CD4-positive, alpha-beta T cell treated with Interleukin-4 for 4 hours (primary cell): ENCODE measurements at places on chromosomes 5 and 9.
A peak's percentile ranks its signal among the peaks of the same experiment; 100 is the strongest.

GRCh38 chr9:77807281-77807683 lies 159.2 kb upstream of the GNA14 start:
- peak; percentile 24 for DNase-seq

DNA sequence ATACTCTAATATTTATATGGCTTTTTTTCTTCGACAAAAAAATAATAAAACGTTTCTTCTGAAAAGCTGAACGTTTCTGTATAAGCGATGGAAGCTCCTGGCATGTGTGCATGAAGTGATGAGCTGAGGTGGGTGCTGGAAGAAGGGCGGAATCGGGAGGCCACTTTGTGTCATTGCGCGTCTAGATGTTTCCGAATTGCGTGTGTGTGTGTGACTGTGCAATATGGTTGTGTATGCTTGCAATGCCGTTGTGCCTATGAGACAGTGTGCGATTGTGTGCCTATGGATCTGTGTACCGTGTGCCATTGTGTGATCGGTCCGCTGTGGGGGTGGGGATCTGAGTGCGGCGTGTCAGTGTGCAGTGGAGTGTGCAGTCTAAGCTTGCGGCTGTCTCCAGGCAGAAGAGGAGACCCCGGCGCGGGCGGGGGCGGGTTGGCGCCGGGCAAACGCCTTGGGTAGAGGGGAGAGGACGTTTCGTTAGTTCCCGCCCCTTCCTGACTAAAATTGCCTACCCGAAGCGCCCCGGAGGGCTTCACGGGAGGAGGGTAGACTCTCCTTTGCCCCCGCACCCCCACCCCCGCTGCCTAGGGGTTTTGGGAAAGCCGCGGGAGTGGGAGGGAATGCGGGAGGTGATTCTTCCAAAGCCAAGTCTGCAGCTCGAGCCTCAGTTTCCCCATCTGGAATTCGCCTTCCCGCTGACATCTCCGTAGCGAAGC lies 24.2 kb downstream of the PCDHGC5 start:
- peak; percentile 24 for DNase-seq

DNA sequence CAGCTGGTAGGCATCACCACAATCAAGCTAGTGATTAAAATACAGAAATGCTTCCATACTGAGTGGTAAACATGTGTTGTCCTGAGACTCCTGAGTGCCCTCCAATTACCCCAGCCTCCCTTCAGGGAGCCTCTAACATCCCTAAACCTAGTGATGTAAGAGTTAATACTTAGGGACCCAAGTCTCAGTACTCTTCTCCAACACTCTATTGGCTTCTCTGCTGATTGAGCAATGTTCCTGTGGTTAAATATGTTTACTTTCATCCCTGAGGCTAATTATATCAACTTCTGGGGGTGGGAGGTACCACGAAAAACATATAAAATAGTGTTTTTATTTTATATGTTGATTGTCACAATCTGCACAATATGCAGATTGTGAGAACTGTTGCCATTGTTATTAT lies 5.0 kb downstream of the GRXCR2 start:
- no peak for DNase-seq

GRCh38 chr5:28548856-28549255 lies 1510.5 kb upstream of the CDH9 start:
- no peak for DNase-seq

- DNase-seq: no peak
These were observed 650.0 kb upstream of the SGCD start for GRCh38 chr5:155676967-155677366.

- no peak for DNase-seq
These were observed 18.3 kb upstream of the ARL14EPL start for GRCh38 chr5:116013936-116014335.

GRCh38 chr9:109408759-109409462 lies 88.1 kb upstream of the EPB41L4B start:
- no peak for DNase-seq

GRCh38 chr5:74289238-74289637 lies 351.3 kb downstream of the ENC1 start:
- DNase-seq: no peak

- no peak for DNase-seq
These were observed 420.8 kb downstream of the MTRR start for GRCh38 chr5:8289779-8290178.

DNA sequence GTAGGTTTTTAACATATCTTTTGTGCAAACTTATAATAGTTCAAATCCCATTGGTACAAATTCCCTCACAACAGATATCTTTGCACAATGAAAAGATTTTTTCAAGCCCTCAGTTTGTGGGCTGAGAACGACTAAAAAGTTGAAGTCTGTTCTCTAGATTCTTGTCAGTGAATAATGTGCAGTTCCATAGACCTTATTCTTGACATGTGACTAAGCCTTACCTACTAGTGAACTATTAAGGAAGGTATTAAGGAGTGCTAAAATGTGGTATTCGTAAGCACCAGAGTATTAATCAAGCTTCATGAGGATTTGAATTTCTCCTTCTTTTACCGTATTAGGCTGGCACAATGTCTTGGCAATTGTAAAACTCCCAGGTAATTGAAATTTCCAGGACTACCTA lies 205.6 kb upstream of the DMRTA1 start:
- DNase-seq: no peak

GRCh38 chr5:133341296-133341695 lies 271.0 kb downstream of the FSTL4 start:
- DNase-seq: no peak

DNA sequence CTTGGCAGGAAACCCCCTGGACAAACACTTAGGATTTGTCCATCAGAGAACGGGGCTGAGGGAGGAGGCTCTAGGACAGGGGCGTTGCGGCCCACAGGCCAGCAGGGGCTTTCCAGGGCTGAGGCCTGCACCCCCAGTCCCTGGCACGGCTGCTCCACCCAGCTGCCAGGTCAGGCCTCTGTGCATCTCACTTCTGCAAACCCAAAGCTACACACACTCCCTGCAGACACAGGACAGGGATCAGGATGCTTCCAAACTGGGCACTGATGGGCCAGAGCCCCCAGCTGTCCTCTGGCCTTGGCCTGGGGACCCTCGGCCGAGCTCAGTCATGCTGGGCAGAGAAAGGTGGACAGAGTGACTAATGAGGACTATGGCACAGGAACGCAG lies 106.2 kb upstream of the SARDH start:
- DNase-seq: no peak

GRCh38 chr9:117704024-117704575 lies at the start of gene TLR4:
TLR4 (plus strand) TSS chr9:117704403; CDS start chr9:117704473, 70 bp downstream.
- peak; percentile 15 for DNase-seq

DNA sequence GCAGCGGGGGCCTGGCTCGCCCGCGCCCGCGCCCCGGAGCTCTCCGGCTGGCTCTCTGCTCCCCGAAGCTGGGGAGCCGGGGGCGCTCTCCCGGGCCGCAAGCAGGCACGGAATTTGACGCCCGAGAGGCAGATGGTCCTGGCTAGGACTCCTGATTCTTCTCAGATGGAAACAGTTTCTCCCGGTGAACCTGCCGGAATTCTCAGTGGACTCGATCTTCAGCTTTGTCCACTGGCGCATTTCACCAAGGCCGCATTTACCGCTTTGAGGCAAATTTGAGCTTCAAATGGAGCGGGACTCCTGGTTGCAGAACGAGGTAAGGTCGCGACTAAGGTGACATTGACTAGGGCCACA lies 305.7 kb upstream of the KCNN2 start:
- DNase-seq: no peak

DNA sequence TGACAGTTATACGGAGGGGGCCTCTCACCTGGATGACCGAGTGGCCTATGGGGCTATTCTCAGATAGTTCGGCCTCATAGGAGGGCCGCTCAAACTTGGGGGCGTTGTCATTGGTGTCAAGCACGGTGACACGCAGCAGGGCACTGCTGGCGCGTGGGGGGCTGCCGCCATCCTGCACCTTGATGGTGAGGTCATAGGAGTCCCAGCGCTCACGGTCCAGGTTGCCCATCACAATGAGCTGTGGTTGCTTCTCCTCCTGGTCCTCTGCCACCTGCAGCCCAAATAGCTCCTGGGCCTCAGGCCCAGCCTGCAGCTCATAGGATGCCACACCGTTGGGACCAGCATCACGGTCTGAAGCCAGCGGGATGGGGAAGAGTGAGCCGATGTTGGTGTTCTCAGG lies 9.7 kb downstream of the PCDH1 start:
- DNase-seq: no peak

GRCh38 chr9:113633782-113634595 lies 170.5 kb downstream of the RGS3 start:
- no peak for DNase-seq

- no peak for DNase-seq
These were observed 180.4 kb upstream of the PPP1R26 start for GRCh38 chr9:135299239-135299590.

- no peak for DNase-seq
These were observed 848.2 kb upstream of the DMAC1 start for GRCh38 chr9:8647824-8648223.

- no peak for DNase-seq
These were observed 23.9 kb downstream of the GOLM1 start for GRCh38 chr9:86075132-86076109.

DNA sequence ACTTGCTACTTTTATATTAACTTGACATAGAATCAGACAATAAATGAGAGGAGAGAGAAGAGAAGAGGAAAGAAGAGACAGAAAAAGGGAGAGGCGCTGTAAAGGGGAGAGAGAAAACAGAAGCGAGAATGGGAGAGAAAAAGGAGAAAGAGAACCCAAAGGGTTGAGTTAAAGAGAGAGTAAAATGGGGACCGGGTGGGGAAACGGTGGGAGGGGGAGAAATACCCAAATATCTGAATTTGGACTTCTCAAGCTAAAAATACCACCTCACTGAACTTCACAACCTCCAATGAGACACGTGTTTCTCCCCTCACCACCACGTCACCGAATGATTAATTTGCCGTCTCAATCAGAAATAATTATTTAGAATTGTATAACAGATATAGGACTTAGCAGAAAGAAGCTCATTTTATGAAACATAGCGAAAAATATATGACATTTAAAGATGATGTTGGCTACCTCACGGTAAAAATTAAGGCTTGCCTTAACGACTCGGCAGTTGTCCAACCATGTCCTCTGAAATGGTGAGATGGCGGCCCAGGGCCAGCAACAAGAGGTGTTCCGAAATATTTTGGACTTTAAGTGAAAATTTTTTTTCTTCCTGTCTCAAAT lies 204.1 kb downstream of the MEF2C start:
- DNase-seq: no peak

GRCh38 chr9:100554935-100555401 lies 22.9 kb upstream of the CAVIN4 start:
- no peak for DNase-seq

DNA sequence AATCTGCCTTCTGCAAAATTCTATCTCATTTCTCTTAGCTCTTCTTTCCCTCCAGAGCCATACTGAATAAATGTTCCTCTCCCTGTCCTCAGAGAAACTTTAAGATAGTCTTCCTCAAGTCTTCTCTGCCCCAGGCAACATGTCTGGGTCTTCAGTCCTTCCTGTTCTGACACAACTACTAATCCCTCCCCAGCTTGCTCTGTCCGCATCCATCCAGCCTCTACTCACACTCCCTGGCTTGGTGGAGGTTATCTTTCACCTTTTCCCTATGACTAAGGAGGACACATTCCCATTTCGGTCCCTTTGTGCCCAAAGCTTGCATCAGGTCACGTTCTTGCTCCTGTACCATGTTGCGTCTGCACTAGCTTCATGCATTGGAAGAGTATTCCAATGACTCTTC lies 143.3 kb downstream of the TTLL11 start:
- DNase-seq: no peak

DNA sequence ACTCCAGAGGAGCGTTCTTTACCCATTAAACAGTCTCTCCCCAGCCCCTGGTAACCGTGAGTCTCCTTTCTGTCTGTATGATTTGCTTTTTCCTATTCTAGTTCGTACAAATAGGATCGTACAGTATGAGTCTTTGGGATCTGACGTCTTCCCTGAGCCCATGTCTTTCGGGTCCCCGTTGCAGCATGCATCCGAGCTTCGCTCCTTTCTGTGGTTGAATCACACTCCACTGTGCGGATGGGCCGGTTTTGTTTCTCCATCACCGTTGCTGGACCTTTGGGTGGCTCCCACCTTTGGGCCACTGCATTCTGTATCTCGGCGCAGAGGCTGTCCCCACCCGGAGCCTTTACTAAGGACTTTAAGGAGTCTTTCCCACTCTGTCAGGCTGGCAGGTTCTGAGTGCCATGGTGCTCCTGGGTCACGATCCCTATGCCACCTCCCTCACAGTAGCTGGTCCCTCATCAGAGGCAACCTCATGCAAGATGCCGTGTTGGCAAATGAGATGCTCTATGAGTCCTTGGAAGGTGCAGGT lies 145.7 kb upstream of the COL5A1 start:
- no peak for DNase-seq

GRCh38 chr5:127957183-127957582 lies 126.4 kb upstream of the SLC12A2 start:
- DNase-seq: no peak

- DNase-seq: no peak
These were observed 48.8 kb downstream of the LNPEP start for GRCh38 chr5:96984506-96985192.
